RWPE2 (cell line): ENCODE measurements at places on chromosomes 7 and 10.

DNA sequence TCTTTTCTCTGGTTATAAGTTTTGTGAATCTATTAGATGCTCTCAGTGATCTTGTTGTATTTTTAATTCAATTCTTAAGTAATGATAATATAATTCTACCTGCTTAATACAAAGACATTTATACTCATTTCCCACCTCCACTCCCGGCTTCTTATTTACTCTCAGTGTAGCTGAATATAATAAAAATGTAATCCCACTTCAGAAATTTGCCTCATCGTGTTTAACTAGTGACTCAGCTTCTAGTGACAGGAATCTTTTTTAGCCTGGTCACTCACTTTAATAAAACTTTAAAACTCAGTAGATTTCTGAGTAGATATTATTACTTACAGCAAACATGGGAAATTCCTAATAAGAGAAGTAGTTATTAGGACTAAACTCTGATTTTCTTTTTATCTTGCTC is 1506.2 kb upstream of the LRRTM3 start:
- DNase-seq: no peak

DNA sequence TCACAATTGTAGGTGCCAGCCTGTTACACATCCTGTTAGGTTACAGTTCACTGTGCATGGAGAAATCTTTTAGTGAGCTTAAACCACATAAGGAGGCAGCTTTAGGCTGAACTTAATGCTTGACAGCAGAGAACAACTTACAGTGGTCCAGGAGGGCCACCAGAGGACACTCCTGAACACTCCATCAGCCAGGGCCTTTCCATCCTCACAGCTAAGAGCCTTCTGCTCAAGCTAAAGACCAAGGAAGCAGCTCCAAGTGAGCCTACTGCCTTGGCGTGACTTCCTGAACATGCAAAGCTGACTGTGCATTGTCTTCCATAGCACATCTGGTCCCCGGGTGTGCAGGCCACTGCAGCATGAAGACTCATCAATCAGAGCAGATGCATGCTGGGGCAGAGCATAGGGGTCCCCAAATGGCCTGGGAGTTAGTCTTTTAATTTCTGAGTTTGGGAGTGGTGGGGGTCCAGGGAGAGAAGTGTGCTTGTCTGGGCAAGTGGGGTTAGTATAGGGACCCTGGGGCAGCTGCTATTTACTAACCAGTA is 105.0 kb downstream of the ZNF248 start:
- no peak for DNase-seq

GRCh38 chr7:20447021-20447650 is 116.4 kb downstream of the ITGB8 start:
- DNase-seq: no peak

DNA sequence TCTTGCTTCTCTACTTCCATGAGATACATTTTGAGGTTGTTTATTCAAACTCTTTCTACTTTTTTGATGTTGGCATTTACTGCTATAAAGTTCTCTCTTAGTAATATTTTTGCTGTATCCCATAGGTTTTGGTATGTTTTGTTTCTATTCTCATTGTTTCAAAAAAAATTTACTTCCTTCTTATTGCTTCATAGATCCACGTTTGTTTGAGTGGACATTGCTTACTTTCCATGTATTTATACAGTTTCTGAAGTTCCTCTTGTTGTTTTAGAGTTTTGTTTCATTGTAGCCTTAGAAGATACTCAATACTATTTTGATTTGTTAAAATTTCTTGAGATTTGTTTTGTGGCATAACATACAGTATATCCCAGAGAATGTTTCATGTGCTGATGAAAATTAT is 13.7 kb downstream of the TAS2R40 start:
- DNase-seq: no peak

DNA sequence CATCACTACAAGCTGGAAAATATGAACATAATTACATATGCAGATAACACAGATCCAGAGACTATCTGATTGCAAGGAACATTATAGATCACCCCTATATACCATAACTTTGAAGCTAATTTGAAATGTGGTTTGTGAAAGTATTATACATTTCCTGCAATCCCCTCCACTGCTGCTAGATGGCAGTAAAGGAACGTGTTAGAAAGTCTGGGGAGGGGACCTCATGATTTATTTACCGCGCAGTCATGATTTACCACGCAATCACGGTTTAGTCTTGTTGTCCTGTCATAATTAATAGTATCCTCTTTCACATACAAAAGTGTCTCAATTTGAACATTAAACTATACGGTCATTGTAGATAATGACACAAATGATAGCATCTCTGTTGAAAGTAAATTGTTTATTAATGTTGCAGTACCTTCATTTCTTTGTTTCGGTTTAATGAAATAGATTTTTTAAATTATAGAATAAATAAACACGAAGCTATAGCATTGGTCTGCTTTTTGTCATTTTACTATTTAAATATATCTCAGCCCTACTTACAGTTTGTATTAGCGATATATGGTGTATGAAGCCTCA is 145.3 kb upstream of the PRSS1 start:
- DNase-seq: no peak

DNA sequence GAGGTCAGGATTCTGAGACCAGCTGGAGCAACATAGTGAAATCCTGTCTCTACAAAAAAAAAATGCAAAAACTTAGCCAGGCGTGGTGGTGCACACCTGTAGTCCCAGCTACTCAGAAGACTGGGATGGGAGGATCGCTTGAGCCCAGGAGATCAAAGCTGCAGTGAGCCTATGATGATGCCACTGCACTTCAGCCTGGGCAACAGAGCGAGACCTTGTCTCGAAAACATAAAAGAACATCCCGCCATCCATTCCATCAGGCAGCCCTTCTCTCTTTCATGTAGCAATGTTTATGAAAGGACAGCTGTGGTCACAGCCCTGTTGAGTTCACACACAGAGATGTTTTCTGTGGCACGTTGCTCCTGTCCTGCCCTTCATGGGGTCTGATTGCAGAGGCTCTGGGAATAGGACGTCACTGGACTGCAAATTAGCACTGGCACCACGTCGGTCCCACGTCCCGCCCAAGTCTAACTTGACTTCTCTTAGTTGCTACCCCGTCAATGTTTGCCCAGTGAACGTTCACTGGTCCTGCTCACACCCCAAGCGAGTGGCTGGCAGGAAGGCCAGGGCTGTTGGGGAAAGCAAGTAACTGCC is 64.5 kb upstream of the MYL10 start:
- no peak for DNase-seq

DNA sequence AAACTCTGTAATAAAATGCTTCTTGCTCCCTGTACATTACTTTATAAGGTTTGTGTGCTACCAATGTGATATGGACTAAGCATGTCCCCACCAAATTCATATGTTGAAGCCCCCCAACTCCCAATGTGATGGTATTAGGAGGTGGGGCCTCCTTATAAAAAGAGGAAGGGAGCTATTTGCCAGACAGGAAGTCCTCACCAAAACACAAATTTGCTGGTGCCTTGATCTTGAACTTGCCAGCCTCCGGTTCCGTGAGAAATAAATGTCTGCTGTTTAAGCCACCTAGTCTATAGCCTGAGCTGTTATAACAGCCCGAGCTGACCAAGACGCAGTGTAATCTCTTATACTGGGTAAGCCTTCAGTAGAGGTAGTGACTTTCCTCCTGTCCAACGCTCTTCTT is 114.5 kb downstream of the INHBA start:
- no peak for DNase-seq

GRCh38 chr7:126783613-126784012 is 469.1 kb downstream of the GRM8 start:
- DNase-seq: no peak

- no peak for DNase-seq
Observed at GRCh38 chr10:79404231-79404609, 41.2 kb downstream of the ZCCHC24 start.

- DNase-seq: no peak
Observed at GRCh38 chr10:73892310-73893030, 18.1 kb upstream of the CAMK2G start.

GRCh38 chr10:123967626-123968243 is 76.1 kb upstream of the CPXM2 start:
- peak; percentile 62 for DNase-seq

DNA sequence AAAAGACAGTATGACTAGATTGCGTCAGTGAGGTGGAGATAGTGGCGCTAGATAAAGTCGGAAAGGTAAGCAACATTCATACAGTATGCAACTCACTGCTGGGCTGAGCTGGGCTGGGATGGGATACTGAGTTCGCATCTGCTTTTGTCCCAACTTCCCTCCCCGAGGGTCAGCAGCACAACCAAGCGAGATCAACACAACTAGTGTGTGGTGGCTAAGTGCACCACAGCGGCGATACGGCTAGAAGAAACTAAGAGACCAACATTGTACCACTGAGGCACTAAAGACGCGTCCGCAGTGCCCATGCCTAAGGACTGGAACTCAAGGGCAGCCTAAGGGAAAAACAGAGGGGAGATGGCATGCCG is 467 bp downstream of the EXOSC1 start:
- DNase-seq: no peak

- no peak for DNase-seq
Observed at GRCh38 chr7:93906267-93906666, at the start of gene GNGT1. TSS of gene GNGT1 (plus strand) at chr7:93906567. CDS start at chr7:93906747, 180 bp downstream.

- DNase-seq: no peak
Observed at GRCh38 chr10:43793704-43794103, 145.0 kb upstream of the ZNF32 start.

GRCh38 chr10:112526139-112526538 is 79.1 kb downstream of the VTI1A start:
- DNase-seq: no peak

- no peak for DNase-seq
Observed at GRCh38 chr10:25501912-25502311, 327.1 kb downstream of the GPR158 start.

DNA sequence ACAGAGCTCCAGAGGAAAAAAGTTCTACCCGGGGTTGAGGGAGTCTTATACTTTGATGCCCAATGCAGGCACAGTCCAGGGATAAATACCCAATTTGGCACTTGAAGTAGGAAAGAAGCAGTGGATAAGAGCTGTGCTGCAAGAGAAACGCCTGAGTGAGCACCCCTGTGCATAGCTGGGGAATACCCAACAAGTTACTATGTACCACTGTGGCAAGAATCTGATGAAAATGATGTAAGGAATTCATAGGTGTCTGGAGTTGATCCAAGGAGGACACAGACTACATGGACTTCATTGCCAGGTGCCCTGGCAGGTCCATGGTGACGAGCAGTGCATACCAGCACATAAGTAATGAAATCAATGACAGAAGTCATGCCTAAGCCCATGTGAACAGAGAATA is 183.7 kb upstream of the FEZF1 start:
- no peak for DNase-seq

GRCh38 chr7:133512560-133512959 is 259.7 kb downstream of the EXOC4 start:
- DNase-seq: no peak

- no peak for DNase-seq
Observed at GRCh38 chr7:113142385-113143119, 24.2 kb upstream of the SMIM30 start.

- no peak for DNase-seq
Observed at GRCh38 chr7:88357781-88358525, 51.3 kb upstream of the STEAP4 start.

GRCh38 chr7:123824754-123825067 is 20.3 kb upstream of the HYAL4 start:
- no peak for DNase-seq

DNA sequence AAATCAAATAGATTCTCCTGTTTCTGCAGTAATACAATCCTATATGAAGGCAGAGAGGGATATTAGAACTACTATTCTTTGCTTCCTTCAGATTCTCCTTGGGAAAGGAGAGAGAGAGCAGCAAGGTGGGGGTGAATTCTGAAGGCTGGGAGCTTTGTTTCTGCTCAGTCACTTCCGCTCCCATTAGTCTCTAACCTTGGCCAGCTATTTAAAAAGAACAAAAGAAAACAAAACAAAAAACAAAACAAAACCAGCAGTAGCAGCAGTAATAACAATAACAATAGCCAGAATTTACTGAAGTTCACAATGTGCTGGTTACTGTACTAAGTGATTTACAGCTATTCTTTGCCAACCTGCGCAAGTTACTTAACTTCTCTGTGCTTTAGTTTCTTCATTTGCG is 9.9 kb downstream of the GPR85 start:
- no peak for DNase-seq

GRCh38 chr10:43997330-43997729 is 348.6 kb upstream of the ZNF32 start:
- no peak for DNase-seq

DNA sequence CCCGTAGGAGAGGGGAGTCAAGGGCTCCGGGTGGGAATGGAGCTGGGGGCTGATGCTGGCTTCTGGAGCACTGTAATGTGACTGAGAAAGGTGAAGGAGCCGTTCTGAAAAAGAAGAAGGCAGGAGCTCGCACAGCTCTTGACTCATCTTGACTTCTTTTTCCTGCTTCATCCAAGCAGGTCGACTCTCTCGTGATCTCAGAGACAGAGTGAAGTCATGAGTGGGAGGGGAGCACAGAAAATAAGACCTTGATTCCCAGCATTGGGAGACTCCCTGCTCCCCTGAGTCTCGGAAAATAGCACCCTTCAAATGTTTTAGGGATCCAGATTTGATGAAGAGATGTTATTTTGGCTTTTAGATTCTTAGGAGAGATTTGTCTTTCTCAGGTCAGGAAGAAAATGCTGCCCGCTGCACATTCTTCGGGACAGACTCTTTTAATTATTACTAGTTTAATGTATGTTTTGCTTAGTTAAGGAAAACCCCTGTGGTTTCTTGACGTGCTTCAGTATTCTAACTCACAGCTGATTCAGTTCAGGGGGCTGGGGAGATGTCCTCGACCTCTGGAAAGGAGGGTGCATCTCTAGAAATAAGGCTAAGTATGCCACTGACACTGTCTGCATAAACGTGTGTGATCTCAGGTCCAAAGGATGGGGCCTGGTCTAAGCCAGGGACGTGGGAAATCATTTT is 34.1 kb downstream of the EGFR start:
- DNase-seq: no peak
